ENCODE measurements at places on chromosomes 12 and 14. TPM values are rescaled to one million over a fixed set of nuclear protein-coding genes. Genes with fewer than 3 reads are reported as not detected.
A peak's percentile ranks its signal among the peaks of the same experiment; 100 is the strongest.

Gene NFATC4
- 2.9 TPM for total RNA-seq

Gene KCNC2
- not detected for total RNA-seq

Gene ADAMTS20
- not detected for total RNA-seq

Gene ADCY4
- total RNA-seq: 2.9 TPM

Gene IRAK3
- total RNA-seq: not detected

Gene KRT5
- total RNA-seq: not detected

DNA sequence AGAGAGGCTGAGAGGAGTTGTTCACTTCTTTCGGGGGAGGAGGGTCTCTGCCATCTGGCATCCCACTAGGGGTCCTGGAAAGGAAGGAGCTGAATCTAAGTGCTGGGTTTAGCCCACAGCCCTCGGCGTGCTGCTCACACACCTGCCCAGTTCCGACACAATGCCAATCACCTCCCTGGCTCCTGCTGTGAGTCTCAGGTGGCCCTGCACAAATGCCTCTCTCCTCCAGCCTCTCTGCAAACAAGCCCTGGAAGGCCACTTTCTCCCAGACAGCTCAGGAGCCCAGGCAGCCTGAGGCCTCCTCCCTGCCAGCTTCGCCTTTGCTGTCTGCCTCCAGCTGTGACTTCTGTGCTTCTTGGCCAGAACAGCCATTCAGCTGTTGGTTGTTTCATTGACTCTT, 51.2 kb downstream of the SMIM41 start:
- DNase-seq: no peak

DNA sequence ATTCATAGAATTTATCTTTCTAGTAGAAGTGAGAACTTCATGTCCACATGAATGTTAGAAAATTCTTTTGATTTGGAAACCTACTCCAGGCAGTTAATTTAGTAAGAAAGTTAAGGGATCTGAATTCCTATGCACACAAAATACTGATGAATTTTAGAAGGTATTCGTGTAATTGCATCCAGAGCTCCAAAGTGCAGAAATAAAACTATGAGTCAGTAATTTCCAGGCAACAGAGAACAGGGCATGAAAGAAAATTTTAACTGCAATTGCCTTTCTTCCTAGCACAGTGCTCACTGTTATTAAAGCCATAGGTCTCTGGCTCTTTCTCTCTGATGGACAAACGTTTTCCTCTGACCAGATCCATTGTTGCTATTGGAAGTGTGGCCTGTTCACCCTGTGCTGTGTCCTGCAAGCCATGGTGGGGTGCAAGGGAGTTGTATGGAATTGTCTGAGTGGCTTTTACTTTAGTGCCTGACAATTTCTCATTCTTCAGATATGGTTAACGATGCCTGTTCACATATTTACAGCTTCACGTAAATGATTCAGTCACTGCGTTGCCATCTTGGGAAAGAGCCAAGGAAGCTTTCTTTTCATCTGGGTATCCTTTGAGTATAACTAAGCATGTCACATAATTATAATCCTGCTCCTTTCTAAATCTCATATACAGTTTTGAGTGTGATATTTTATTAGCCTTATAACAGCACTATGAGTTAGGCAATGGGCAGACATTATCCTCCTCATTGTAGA, 145.1 kb downstream of the ACSS3 start:
- DNase-seq: no peak

DNA sequence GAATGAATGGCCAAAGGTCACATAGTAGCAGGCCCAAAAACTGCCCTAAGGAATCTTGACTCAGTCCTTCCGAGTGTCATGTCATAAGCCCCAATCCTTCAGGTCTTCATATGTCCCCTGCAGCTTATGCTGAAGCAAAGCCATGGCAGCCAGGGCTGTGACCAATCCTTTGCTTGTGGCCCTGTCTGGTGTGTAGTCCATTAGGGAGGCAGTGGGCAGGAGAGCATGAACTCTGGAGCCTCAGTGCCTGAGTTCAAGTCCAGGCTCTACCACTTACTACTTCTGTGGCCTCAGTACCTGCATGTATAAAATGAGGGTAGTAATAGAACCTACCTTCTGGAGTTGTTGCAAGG, 20.3 kb downstream of the PLEKHG3 start:
- DNase-seq: no peak

- no peak for DNase-seq
These were observed 38.3 kb downstream of the SRGAP1 start for GRCh38 chr12:63882844-63883243.

GRCh38 chr14:32934073-32934880, 4.4 kb upstream of the NPAS3 start:
- no peak for DNase-seq

GRCh38 chr14:21501568-21501967, 9.6 kb downstream of the METTL3 start:
- DNase-seq: no peak

GRCh38 chr12:47139000-47139681, 59.4 kb upstream of the AMIGO2 start:
- DNase-seq: no peak

DNA sequence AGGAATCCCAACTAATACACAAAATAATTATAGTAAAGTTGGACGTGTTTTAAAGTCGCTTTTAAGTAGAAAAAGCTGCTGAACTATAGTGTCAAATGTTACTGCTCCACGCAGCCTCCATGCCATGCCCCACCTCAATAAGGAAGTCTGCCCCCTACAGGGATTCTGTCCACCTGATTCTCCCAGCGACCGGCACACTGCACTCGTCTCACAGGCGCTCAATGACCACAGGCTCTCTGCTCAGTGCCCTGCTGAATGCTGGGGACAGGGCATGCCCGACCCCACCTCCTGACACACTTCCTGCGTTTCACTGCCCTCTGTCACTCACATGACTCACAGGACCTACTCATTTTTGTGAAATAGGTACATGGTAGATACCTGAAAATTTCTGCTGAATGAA, 48.9 kb downstream of the BDKRB1 start:
- no peak for DNase-seq

- DNase-seq: peak; percentile 76
These were observed 41.8 kb downstream of the EFCAB11 start for GRCh38 chr14:89912667-89913211.

DNA sequence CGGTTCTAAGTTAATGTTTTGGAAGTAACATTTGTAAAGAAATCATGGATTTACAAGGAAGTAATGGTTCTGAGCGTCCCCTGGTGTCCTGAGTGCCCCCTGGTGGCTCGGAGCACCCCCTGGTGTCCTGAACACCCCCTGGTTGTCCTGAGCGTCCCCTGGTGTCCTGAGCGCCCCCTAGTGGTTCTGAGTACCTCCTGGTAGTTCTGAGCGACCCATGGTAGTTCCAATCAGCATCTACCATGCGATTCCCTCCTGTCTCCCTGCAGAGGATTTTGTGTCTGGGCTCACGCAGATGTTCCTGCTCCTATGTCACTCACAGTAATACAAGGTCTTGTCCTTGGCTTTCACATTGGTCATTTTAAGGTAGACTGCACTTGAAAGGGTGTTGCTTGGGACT, 1352.9 kb downstream of the TMEM121 start:
- DNase-seq: peak; percentile 68

DNA sequence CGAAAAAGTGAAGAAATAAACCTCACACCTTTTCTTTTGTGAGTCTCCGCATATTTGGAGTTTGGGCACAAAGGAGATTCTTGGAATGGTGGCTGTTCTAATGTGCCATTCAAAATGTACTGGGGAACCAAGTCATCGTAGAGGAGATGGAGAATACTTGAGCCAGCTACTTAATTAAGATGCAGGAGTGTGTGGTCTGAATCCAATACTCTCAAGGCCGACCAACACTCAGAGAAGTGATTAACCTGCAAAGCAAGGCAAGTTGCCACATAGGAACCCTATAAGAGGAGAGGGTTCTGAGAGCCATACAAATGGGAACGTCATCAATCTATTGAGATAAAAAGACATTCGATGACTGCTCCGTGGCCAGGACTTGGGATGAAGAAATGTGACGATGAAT, 446.7 kb downstream of the GLT1D1 start:
- DNase-seq: no peak

GRCh38 chr12:50375802-50376201, 20.6 kb downstream of the FAM186A start:
- no peak for DNase-seq

- DNase-seq: peak; percentile 53
These were observed 23.1 kb upstream of the HNF1A start for GRCh38 chr12:120955232-120955631.

DNA sequence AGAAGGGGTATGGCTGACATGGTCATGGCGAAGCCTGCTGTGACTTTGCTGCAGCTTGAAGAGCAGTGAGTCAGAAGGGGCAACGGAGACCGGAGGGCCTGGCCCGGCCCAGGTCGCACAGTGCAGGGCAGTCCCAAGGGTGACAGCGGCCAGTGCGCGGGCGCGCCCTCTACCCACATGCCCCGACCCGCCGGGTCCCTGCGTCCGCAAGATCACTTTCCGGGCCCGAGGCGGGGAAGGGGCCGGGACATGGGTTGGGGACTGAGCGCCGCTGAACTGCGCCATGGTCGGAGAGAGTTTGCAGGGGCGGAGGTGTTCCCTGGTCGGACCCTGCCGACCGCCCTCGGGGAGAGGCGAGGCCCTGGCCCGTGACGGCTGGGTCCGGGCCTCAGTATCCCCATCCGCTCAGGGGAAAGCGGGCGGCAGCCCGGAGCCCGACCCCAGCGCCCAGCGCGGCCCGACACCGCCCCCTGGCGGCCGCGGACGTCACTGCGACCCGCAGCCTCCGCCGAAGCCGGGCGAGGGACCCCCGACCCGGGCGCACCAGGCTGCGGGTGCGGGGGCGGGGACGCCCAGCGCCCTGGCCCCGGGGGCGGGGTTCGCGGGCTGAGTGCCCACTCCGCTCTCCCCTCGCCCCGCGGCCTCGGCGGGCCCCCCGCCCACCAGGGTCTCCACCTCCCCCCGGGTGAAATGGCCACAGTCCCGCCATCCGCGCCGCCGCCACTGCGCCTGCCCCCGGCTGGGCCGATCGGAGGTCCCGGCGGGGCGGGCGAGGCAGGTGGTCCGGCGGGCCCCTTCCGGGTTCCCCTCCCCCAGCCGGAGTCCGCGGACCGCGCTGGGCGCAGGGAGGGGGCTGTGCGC, 7.2 kb upstream of the ANKRD9 start:
- no peak for DNase-seq

GRCh38 chr14:41749429-41749828, 142.8 kb downstream of the LRFN5 start:
- DNase-seq: no peak

- DNase-seq: no peak
These were observed 3.0 kb downstream of the SMIM10L1 start for GRCh38 chr12:11174022-11174421.

DNA sequence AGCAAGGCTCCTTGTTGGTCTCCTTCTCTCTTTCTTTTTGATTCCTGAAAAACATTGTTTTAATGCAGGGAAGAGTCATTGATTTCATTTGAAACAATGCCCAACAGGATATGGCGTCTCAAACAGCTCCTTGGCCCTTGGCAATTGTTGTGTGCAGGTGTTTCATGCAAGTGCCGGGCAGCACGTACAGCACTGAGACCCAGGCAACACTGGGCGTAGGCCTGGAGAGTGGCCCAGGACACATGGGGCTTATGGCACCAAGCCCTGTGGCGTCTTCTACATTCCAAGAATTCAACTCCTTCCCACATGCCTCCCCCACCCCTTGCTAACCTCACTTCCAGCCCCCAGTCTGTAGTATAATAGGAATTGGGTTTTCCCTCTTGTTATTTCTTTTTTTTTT, 230.4 kb downstream of the SPTSSA start:
- no peak for DNase-seq

DNA sequence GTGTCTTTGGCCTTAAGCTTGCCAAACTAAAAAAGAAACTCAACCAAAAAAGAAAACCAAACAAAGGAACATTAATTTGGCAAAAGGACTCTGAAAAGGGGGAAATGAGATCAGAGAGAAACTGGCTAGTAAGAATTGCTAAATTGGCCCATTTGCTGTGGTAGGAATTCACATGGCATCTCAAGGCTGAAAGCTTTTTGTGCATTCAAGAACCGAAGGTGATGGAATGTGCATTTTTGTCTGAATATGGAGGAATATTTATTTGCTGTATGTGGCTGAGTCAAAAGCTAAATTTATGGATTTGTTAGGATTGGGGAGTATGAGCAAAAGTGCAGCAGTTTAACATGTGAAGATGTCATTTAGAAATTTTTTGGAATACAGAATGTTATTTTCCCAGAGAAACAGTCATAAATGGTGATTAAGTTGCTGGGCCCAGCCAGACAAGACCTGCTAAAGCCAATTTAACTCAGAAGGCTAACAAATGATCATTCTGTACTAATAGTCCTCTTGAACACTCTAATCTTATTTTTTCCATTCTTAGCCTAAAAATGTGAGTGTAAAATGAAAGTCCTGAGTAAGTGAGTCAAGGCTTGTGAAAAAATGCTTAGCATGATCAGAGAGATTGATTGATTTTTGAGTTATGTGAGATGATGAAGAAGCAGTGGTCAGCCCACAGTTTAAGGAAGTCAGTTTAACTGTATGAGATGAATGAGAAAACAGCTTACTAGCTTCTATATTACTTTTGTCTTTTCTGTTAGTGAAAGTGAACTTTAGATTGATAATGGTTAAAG, 94.1 kb downstream of the ANO6 start:
- no peak for DNase-seq

GRCh38 chr12:77947330-77947729, 116.6 kb downstream of the NAV3 start:
- DNase-seq: no peak

- peak; percentile 35 for DNase-seq
These were observed 62.7 kb downstream of the FBXO34 start for GRCh38 chr14:55333711-55334485.

GRCh38 chr12:126019385-126019784, 954.1 kb downstream of the AACS start:
- no peak for DNase-seq

DNA sequence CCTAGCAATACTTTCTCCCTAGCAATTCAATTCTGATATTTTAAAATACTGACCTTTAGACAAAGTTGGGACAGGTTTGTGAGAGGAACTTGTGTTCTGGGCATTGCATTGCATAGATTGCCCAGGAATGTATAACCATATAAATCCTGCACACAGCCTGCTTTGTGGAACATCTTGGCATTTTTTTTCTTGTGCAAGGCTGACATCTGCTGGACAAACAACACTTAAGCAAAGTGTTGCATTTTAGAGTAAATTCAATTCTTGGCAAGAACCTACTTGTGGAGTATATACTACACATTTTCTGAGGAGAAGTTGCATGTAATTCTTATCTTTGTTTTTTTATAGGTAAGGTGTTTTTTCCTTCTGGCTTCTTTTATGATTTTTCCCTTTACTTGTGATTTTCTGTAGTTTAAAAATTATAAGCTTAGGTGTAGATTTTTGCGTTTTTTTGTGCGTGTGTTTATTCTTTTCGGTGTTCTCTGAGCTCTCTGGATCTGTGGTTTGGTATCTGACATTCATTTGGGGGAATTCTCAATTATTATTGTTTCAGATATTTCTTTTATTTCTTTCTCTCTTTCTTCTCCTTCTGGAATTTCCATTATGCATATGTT, 26.4 kb downstream of the TESPA1 start:
- DNase-seq: peak; percentile 75

GRCh38 chr12:48512855-48513254, 12.6 kb upstream of the OR8S1 start:
- DNase-seq: no peak

DNA sequence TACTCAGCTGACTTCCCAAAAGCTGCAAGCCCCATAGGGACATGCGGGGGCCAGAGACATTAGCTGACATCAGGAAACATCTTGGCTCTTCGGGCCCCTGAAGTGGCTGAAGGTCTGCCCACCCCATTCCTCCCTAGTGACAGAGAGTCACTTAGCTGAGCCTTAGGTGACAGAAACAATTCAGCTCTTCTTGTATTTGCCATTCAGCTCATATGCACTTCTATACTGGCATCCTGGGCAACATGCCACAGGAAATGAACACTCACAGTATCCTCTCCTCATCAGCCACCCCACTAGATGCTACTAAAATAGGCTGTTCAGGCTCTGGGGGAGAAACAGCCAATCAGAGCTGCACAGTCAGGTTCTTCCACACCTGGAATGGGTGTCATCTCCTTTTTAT, 3.4 kb downstream of the DCTN2 start:
- no peak for DNase-seq
